AG04450 (cell line): ENCODE measurements at places on chromosomes 12 and 14.

GRCh38 chr12:124213666-124214347 lies 81.1 kb upstream of the RFLNA start:
- no peak for DNase-seq

- no peak for DNase-seq
These were observed 169.0 kb upstream of the EEA1 start for GRCh38 chr12:93098077-93098476.

DNA sequence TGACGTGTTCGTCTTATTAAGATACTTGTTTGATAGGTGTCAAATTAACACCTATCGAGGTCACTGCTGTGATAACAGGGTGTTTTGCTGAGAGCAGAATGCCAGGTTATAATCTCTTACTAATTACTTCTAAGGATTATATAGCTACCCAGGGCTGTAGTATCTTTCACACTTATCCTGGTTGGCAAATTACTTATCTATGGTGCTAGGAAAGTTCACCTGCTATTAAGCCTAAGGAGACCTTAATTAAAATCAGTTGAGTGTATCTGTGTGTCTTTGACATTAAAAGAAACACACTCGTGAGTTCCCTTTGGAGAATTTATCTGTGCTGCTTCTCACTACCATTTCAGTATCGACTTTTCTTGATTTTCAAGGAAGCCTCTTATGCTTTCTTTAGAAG lies 301.6 kb upstream of the SLC16A7 start:
- no peak for DNase-seq

GRCh38 chr12:92000597-92000996 lies 145.0 kb downstream of the BTG1 start:
- DNase-seq = no peak

- DNase-seq = peak; percentile 26
These were observed 96.3 kb upstream of the EEA1 start for GRCh38 chr12:93025145-93026103.

GRCh38 chr14:23930742-23931141 lies 22.8 kb upstream of the DHRS4 start:
- DNase-seq = no peak
